Stromal cell of bone marrow (primary cell): ENCODE measurements at places on chromosomes 12 and 14.

GRCh38 chr12:52692254-52692653 is 11.1 kb downstream of the KRT77 start:
- no peak for DNase-seq

DNA sequence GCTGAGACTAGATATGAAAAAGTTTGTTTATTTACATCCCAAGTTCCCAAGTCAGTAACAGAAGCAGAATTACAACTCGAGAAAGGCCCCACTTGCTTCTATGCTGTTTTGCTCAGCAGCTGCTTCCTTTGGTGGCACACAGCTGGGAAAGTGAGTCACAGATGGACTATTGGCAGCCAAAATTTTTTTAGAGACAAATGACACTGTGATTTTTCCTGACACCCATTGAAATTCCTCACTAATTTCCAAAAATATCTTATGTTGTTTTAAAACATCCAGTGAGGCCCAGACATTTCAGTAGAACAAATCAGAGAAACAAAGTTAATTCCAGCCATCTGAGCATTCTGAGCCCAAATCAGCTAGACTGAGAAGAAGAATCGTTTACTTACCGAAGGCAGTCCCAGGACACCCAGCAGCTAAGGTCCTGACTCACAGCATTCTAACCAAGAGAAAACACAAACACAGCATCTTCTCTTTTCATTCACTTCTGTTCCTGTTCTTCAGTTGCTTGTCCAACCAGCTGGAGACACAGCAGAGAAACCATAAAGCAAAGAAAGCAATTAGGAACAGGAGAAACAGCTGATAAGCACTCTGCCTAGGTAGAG is 188.3 kb downstream of the DAD1 start:
- DNase-seq: no peak

GRCh38 chr12:29737644-29738043 is 46.1 kb downstream of the TMTC1 start:
- DNase-seq: no peak

- DNase-seq: peak; percentile 80
Observed at GRCh38 chr14:54653712-54654469, 87.0 kb downstream of the SAMD4A start.

DNA sequence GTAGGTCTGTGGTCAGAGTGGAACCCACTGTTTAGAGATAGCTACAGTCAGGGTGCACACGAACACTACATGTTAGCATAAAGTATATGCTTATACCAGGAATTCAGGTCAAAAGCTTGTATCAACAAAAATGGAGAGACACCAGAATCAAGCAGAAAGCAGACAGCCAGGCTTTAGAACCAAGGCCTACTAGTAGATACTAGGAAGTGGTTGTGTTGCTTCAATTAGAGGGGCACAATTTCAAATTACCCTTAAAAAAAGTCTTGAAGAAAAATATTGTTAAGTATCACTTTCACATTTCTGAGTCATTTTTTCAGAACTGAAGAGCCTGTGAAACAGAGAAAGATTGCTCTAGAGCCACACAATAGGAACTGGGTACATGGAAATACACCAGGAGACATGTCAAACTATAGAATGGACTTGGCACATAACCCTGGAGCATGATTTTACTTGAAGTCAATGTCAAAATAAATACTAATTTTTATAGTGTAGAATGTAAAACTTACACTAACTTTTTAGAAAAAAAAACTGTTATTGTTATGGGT is 41.6 kb downstream of the LRRC9 start:
- DNase-seq: no peak

DNA sequence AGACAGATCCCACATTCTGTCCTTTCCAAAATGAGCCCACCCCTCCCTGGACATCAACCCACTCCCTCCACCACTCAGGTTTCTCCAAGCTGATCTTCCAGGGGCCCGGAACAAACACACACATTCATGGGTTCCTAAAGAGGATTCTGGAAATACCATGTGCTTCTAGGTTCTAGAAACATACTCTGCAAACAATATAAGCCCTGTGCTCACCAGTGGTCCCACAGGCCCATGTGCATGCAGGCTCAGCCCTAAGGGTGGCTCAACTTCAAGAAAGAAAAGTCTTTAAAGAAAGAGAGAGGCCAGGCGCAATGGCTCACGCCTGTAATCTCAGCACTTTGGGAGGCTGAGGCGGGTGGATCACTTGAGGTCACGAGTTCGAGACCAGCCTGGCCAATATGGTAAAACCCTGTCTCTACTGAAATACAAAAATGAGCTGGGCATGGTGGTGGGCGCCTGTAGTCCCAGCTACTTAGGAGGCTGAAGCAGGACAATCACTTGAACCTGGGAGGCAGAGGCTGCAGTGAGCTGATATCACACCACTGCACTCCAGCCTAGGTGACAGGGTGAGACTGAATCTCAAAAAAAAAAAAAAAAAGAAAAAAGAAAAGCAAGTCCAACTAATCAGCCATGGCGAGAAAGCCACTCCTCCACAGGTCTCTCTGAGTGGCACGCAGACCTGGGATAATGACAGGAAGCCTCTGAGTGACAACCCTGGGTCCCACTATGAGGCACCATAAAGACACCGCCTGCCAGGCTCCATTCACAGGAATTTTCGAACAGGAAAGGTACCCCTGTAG is 59.5 kb upstream of the PNMA1 start:
- DNase-seq: no peak

DNA sequence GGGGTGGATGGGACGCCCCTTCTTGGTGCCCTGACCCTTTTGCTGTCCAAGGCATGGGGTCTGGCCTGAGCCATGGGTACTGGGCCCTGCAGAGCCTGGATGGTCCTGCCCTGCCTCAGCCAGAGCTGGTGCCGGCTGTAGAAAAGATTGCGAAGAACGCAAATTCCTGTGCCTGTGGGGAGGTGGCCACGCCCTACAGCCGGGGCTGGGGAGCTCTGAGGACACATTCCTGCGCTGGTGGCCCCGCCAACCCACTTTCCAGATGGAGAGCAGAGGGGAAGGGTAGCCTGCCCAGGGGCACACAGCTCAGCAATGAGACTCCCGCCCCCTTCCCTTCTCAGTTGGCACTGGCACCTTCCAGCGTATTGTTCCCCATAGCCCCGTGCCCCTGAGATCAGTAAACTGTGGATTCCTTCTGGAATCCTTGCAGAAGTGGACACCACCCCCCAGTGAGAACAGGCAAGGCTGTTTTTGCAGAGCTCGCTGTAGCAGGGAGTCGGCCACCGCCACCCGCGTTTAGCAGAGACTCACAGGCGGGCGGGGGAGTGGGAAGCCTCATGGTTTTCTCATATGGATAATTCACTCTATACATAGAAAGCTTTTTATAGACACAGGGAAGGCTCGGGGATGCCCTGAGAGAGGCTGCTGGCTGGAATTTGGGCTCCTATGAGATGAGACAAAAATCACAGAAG is 8.6 kb downstream of the INF2 start:
- no peak for DNase-seq

GRCh38 chr12:114265036-114265435 is 140.9 kb downstream of the TBX5 start:
- no peak for DNase-seq

- no peak for DNase-seq
Observed at GRCh38 chr12:19778797-19779196, 339.5 kb downstream of the AEBP2 start.

DNA sequence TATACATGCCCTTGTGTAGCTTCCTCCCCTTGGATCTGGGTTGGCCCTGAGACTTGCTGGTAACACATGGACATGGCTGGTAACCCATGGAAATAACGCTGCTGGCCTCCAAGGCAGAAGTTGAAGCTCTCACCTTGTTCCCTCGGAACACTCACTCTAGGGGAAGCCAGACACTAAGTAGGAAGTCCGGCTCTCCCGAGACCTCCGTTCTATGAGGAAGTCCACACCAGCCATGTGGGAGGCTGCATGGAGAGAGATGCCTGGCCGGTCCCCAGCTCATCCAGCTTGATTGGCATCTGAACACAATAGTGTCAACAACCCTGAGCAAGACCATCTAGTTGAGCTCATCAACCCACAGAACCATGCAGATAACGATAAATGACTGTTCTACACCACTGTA is 39.7 kb upstream of the VRK1 start:
- no peak for DNase-seq

GRCh38 chr12:121260091-121260490 is 36.4 kb downstream of the CAMKK2 start:
- no peak for DNase-seq

GRCh38 chr14:45267071-45267470 is 14.1 kb upstream of the MIS18BP1 start:
- no peak for DNase-seq

DNA sequence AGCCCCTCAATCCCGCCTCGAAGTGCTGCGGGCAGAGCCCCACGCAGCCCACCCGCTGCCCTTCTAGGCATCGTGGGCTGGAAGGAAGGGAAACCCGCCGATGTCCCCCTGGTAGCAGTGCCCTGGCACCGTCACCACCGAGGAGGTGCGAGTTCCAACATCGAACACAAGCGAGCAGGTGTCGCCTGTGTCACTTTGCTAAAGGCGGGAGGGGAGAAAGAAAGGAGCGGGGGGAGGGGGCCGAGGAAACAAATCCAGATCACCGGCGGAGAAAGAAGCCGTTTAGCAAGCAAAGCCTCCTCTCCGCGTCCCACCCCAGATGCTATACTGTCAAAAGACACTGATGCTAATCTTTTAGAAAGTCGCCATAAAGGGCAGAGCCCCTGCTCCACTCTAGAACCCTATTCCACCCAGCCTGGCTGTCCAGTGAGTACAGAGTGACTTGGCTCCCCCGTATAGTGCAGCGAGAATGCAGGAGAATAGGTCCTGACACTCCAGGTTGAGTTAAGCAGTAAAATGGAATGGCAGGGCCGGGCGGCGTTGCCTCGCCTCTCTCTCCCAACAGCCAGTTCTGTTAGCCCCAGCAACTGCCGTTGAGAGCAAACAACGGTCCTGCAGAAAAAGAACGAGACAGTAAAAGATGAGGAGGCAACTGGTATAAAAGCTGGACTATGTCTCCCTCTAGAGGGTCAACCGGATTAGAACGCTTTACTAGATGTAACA is 67.9 kb upstream of the USP15 start:
- DNase-seq: peak; percentile 79

GRCh38 chr12:16272222-16272621 is 5.3 kb downstream of the SLC15A5 start:
- DNase-seq: peak; percentile 24

DNA sequence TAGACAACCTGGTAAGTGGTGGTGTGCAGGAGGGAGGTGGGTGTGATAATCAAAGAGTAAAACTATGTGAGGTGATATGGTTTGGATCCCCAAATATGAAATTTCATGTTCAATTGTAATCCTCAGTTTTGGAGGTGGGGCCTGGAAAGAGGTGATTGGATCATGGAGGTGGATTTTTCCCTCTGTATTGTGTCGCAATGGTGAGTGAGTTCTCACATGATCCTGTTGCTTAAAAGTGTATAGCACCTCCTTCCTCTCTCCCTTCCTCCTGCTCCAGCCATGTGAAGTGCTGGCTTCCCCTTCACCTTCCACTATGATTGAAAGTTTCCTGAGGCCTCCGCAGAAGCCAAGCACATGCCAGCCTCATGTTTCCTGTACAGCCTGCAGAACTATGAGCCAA is 270.2 kb upstream of the FOXG1 start:
- DNase-seq: no peak

GRCh38 chr14:72560889-72561493 is 332.9 kb downstream of the DPF3 start:
- no peak for DNase-seq

DNA sequence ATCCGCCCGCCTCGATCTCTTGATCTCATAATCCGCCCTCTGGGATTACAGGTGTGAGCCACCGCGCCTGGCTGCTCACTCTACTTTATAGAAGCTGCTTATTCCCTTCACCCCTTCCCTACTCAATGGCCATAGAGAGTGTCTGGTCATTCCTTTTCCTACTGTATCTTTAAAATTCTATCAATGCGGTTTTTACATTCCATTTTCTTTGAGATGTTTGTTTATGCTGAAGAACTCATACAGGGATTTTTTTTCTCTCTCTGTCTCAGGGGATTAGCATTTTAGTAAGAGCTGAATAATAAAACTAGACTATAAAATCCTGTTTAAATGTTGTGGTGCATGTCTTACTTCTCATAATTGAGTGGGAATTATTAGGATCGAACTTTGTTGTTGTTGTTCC is 218.6 kb upstream of the FOXN3 start:
- DNase-seq: peak; percentile 18

GRCh38 chr12:24562771-24563431 is 386.0 kb downstream of the BCAT1 start:
- DNase-seq: no peak

GRCh38 chr12:82527165-82527780 is 159.4 kb upstream of the TMTC2 start:
- DNase-seq: peak; percentile 43

- DNase-seq: no peak
Observed at GRCh38 chr12:22729431-22729956, 104.5 kb downstream of the ETNK1 start.

GRCh38 chr12:29510591-29511185 is 13.2 kb upstream of the OVCH1 start:
- DNase-seq: peak; percentile 13

DNA sequence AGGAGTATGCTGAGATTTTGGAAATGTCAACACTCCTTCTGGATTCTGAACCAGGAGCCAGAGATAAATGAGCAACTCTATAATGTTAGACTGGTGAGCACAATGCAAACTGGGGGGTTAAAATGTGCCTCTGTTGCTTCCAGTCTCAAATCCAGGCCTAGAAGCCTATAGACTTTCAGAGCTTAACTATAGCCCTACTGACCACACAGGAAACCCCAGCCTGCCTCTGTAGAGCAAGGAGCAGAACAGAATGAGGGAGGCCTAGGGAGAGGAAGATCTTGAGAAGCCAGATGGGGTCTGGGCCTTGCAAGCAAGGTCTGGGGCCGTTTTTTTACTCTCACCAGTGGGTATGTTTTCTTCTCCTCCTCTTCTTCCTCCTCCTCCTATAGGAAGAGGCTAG is 225.4 kb upstream of the KITLG start:
- DNase-seq: no peak

DNA sequence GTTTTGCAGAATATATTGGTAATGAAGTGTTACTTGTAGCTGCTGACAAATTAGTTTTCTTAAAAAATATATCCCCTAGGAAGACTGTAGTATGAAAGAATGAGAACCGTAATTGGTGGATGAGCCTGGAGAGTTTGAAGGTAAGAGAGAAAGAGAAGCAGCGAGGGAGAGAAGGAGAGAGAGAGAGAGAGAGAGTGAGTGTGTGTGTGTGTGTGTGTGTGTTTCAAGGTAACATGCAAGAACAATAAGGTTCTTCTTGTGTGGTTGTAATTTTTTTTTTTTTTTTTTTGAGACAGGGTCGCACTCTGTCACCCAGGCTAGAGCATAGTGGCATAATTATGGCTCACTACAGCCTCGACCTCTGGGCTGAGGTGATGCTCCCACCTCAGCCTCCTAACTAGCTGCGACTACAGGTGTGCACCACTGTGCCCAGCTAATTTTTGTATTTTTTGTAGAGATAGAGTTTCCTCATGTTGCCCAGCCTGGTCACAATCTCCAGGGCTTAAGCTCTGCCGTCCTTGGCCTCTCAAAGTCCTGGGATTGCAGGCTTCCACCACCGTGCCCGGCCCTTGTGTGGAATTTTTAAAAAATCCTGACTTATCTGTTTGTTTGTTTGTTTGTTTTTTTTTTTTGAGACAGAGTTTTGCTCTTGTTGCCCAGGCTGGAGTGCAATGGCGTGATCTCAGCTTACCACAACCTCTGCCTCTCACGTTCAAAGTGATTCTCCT is 73.7 kb downstream of the RASSF3 start:
- DNase-seq: no peak

GRCh38 chr12:25186038-25186787 is 8.7 kb downstream of the DNAI7 start:
- DNase-seq: no peak
